Activated naive CD4-positive, alpha-beta T cell treated with anti-CD3 and anti-CD28 coated beads, Interleukin-2, amount 10 ng/mL, durations not matched to agents 7 days and 5 days (primary cell): ENCODE measurements at places on chromosomes 13 and 19.

DNA sequence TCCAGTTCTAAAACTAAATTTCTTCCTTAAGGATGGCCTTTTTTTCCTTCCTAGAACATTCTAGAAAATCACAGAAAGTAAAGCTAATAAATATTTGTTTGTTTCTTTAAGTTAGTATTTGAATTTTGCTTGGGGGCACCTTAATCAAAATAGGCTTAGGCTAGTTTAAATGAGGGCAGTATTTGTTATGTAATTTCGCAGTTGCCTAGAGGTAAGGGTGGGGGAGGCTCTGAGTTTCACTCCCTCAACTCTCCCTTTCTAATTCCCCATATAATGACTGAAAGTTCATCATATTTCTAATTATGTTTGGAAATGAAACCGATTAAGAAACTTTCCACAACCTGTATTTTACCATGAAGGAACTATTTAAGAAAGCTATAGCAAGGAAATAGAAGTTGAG lies 40.6 kb downstream of the PCDH17 start:
- no peak for DNase-seq

GRCh38 chr19:12543855-12544254 lies 7.4 kb downstream of the ZNF564 start:
- DNase-seq, result no peak

- DNase-seq, result no peak
Observed at GRCh38 chr19:33736158-33736557, 60.5 kb upstream of the KCTD15 start.

DNA sequence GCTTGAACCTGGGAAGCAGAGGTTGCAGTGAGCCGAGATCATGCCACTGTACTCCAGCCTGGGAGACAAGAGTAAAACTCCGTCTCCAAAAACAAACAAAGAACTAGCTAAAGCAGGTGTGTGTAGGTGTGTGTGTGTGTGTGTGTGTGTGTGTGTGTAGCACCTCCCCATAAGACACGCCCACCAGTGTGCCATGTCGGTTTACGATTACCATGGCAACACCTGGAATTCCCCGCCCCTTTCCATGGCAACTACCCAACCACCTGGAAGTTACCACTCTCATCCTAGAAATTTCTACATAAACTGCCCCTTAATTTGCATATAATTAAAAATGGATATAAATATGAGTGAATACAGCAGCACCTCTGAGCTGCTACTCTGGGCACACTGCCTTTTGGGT lies 80.9 kb upstream of the ADGRE5 start:
- no peak for DNase-seq
